ENCODE measurements at places on chromosomes 2 and 18. TPM values are rescaled to one million over a fixed set of nuclear protein-coding genes. Genes with fewer than 3 reads are reported as not detected.

GRCh38 chr18:34329840-34330239, 105.1 kb upstream of the NOL4 start:
- no peak for DNase-seq

GRCh38 chr18:9191658-9192256, 55.2 kb downstream of the ANKRD12 start:
- DNase-seq, result no peak

The CTAGE1 gene
- total RNA-seq, result not detected

The TEKT4 gene
- not detected for total RNA-seq

DNA sequence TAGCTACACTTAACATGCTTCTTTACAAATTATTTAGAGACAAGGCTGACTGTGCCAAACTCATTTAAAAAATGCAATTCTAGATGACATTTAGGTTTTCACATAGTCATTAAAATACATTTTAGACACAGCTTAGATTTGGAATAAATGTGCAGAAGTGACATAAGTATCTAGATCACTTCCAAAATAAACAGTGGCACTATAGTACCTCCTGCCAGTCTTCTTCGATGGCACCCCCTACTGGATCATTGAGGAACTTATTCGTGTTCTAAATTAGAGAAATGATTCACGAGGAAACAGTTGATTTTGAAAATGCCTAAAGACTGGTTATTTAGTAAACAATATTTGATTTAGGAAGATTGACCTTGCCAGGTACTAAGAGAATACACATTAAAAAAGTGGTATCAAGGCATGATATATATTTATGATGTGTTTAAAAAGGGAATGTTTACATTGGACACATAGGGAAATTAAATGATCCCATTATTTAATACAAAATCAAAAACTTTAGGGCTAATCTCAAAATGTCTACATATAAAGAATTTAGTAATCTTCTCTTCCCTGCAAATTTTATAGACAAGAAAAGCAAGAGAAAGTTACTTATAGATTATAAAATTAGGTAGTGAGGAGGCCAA, 323.9 kb downstream of the XIRP2 start:
- DNase-seq, result peak; percentile 80

DNA sequence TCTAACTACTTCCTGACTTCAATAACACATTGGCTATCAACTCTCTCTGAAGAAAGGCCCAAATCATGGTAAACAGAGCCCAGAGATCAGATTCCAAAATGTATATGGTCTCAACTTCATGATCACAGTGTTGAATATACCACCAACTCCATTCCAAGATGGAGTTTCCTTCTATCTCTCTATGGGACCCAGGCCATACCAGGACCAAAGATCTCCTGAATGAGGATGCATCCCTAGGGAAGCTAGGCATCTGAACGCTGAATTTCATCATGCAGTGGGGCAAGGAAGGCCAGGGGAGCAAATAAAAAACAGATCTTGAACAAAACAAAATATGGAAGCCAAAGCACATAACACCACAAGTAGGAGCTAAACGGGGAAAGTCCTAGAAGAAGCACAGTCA, 320.7 kb upstream of the PKDCC start:
- DNase-seq, result no peak

GRCh38 chr18:52499644-52500043, 159.6 kb downstream of the DCC start:
- DNase-seq, result no peak

GRCh38 chr2:8408560-8409460, 273.0 kb upstream of the ID2 start:
- no peak for DNase-seq

The NTSR2 gene
- not detected for total RNA-seq

- peak; percentile 90 for DNase-seq
Observed at GRCh38 chr2:230134496-230135129, 65.9 kb upstream of the SLC16A14 start.

DNA sequence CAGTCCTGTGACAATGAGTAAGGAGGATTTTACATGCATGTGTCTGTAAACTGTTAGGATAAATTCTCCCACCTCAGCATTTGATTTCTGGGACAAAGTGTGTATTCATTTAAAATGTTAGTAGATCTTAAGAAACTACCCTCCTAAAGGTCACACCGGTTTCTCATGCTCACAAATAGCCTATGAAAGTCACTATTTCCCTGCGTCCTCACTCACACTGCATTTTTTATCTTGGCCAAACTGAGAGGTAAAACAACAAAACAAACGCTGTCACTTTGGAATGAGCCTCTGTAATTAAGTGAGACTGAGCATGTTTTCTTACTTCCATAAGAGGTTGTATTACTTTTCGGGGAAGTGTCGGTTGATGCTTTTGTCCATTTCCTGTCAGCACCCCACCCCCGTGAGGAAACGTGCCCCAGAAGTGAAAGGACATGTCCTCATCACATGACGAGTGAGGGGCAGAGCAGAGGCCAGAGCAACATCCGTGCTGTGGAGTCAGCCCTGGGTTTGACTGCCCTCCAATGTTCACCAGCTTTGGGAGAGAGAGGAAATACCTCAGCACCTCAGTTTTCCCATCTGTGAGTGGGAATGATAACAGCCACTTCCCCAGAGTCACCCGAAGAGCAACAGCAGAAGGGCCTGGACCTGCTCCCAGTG, 3.1 kb downstream of the GYPC start:
- DNase-seq, result peak; percentile 77

The ACOXL gene
- not detected for total RNA-seq

The LOXL3 gene
- total RNA-seq, result 11.9 TPM

DNA sequence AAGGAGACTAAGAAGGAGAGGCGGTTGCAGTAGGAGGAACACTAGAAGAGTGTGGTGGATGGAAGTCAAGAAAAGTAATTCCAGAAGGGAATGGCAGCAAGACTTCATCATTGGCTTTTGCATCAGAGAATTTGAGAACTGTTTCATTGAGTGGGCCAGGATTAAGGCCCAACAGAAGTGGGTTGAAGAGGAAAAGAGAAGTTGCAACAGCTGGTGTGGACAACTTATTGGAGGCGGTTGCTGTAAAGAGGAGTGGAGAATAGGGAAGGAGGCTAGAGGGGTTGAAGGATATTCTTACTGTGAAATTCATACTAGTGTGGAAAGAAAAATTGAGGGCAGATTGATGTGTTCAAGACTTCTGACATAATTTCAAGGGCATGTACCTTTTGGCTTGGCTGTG, 168.7 kb upstream of the FN1 start:
- DNase-seq, result no peak

DNA sequence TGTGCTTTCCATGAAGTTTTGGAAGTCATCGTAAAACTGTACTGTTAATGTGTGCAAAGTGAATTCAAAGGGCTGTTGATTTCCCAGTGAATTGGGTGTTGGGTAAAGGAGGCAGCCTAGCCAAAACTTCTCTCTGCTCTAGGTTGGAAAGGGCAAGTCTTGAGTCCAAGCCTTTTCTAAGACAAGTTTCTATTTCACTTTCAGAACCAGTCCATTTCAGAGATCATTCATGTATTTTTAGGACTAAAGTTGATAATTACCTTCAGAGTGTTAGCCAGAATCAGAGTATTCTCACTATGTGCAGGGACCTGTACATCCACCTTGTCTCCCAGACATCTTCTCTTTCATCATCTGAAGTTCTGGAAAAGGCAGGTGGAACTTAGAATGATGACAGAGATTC, 636.1 kb upstream of the KLHL29 start:
- no peak for DNase-seq

- DNase-seq, result no peak
Observed at GRCh38 chr18:48634491-48634890, 95.7 kb downstream of the CTIF start.

GRCh38 chr2:142874293-142874814, 3.1 kb upstream of the KYNU start:
- peak; percentile 94 for DNase-seq

The HOXD3 gene
- not detected for total RNA-seq

DNA sequence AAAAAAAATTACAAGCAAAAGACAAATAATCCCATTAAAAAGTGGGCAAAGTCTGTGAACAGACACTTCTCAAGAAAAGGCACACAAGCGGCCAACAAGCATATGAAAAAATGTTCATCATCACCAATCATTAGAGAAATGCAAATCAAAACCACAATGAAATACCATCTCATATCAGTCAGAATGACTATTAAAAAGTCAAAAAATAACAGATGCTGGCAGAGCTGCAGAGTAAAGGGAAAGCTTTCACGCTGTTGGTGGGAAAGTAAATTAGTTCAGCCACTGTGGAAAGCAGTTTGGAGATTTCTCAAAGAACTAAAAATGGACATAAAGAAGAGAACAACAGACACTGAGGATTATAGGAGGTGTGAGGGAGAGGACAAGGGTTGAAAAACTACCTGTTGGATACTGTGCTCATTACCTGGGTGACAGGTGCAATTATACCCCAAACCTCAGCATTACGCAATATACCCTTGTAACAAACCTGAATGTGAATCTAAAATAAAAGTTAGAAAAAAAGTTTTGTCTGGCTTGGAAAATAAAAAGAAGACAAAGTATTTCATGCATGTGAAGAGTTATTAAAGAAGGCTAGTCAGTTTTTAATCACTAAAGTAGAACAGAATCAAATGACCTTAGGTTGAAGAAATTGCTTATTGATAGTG, 8.7 kb upstream of the ACSL3 start:
- no peak for DNase-seq

- no peak for DNase-seq
Observed at GRCh38 chr2:74551530-74551929, 2.2 kb downstream of the LOXL3 start.

- no peak for DNase-seq
Observed at GRCh38 chr2:172449911-172450550, 22.6 kb downstream of the ITGA6 start.

DNA sequence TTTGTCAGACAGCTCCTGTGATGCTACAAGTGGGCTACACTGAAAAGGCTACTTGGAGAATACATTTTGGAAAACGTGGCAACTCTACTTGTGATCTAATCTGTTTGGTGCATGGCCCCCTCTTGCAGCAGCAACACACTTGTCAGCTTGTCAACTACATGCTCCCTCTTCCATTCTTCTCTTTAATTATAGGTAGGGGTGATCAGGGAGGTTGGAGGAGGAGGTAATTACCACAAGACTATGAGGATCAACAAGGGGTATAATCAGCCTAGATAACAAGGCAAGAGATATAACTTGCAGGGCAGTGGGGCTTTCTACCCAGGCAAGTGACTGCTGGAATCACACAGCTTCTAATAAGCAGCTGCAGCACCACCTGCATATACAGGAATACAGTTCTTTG, 104.9 kb downstream of the ACVR1 start:
- no peak for DNase-seq

The ARL4C gene
- 33.7 TPM for total RNA-seq

DNA sequence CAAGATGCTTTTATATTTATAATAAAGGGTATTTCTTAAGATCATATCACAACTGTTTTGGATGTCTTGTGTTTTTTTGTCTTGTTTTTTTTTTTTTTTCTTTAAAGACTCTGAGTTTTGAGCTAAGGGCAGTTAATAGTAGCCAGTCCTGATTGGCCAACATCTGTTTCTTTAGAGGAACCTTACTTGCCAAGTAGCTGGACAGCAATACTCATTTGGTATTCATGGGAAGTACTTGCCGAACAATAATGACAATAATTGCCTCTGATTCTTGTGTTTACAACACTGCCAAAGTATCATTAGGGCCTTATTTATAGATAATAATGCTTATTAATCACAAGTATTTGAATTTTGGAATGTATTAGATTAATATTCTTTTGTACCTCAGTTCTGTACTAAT, 17.1 kb upstream of the POU3F3 start:
- DNase-seq, result no peak

The STON1 gene
- 24.6 TPM for total RNA-seq

The DSC1 gene
- 0.25 TPM for total RNA-seq

GRCh38 chr2:15674637-15675455, 83.2 kb downstream of the DDX1 start:
- DNase-seq, result no peak

The DOK6 gene
- total RNA-seq, result 2.1 TPM

The DNAH7 gene
- 2.6 TPM for total RNA-seq

DNA sequence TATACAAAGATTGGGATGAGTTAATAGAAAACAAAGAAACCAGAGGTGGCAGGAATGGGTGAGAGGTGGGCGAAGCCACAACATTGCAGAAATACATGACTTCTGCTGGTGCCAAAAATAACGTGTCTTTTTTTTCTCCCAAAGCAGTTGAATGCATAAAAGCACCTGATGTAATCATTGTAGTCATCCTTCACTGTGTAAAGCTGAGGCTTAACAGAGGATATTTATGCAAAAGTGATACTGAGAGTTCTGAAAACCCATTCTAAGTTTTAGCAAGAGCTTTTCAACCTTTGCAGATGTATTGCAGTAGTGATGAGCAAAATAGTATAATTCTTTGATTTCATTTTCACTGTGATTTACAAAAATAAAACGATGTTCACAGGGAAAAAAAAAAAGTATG, 173.0 kb downstream of the PTGR3 start:
- DNase-seq, result no peak

DNA sequence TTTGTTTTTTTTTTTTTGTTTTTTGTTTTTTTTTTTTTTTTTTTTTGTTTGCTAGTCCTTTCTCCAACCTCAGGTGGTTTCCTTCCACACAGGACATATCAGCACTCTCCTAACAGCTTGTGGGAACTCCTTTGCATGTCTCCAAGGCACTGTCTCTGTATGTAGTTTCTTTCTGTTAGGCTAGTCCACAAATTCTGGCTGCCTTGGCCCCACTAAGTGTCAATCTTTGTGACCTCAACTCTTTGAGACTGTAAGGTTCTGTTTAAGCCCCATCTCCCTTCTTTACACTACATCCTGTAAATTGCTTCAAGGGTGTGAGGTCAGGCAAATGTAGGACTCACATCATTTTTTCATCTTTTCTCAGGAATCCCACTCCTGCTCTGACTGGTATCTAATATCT, 85.1 kb downstream of the NCOA1 start:
- DNase-seq, result no peak

GRCh38 chr2:46131-46470, 204 bp downstream of the FAM110C start:
- DNase-seq, result no peak

DNA sequence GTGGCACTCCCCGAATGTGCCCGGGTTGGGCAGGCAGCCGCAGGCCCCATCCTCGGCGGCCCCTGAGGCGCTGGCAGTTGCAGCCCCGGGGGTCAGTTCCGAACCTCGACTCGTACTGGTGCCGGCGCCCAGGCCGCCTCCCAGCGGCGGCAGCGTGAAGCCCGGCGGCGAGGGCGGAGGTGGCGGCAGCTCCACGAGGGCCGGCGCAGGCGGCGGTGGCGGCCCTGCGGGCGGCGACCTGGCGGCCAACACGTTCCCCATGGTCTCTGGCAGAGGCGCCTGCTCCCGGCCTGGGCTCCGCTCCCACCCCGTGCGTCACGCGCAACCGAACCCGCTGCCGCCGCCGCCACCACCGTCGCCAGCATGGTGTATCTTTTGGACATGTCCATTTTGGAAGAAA, 196.3 kb downstream of the CCDC74A start:
- peak; percentile 11 for DNase-seq

GRCh38 chr2:241946306-241947003, 76.9 kb downstream of the RTP5 start:
- DNase-seq, result no peak

DNA sequence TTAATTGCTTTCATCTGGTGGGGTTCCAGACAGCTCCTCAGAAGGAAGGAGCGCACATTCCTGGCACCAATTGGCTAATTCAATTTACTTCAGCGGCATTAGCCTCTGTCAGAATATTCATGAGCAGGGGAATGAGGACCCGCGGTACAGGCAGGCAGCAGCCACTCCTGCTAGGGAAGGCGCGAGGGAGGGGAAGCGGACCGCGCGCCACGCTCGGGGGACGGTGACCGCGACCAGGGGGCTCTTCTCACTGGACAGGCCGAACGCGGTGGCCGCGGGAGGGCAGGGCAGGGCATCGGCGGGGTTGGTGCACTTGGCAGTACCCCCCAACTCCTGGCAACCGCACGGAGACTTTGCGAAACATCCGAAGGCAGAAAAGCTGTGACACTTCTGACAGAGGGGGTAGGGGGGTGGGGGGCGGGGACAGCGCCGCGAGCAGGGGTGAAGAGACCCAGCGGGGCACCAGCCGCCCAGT, at the start of gene CDH20:
TSS of gene CDH20 (plus strand) at position 160 of the 475 bp plus-strand sequence.
- DNase-seq, result no peak
